NCI-H510A (cell line): ENCODE measurements at places on chromosomes 12 and 14.

- DNase-seq = no peak
These were observed 174.5 kb upstream of the RBM19 start for GRCh38 chr12:114140576-114140975.

GRCh38 chr12:6987956-6988553, 17.3 kb downstream of the EMG1 start:
- DNase-seq = no peak

DNA sequence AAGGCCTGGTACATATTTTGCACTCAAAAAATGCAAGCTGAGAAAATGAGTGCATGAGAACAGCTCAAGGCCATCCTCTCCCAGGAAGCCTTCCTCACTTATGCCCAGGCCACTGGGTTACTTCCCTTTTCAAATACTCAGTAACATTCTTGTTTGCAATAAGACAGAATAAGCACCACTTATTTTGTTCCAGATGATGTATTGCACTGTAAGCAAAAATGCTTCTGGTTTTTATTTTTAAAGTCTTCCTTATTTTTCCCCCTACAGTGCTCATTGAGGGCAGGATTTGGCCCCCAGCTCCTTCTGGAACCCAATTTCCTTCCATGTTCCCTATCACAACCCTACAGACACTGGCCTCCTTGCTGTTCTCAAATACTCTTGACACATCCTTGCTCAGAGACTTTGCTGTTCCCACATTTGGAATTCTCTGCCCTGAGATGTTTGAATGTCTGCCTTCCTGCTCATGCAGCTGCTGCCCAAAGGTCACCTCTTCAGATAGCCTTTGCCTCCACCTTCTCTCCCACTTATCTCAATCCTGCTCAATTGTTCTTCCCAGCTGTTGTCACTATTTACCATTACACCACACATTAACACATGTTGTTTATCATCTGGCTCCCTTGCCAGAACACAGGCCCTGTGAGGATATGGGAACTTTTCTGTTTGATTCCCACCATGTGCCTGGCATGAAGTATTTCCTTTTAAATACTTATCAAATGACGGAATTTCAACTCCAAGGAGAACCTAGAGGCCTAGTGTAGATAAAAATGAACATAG, 49.9 kb downstream of the IFNG start:
- no peak for DNase-seq

GRCh38 chr12:57149245-57149900, 2.0 kb upstream of the LRP1-AS start:
- no peak for DNase-seq

GRCh38 chr12:128918481-128919260, 65.4 kb downstream of the GLT1D1 start:
- no peak for DNase-seq

DNA sequence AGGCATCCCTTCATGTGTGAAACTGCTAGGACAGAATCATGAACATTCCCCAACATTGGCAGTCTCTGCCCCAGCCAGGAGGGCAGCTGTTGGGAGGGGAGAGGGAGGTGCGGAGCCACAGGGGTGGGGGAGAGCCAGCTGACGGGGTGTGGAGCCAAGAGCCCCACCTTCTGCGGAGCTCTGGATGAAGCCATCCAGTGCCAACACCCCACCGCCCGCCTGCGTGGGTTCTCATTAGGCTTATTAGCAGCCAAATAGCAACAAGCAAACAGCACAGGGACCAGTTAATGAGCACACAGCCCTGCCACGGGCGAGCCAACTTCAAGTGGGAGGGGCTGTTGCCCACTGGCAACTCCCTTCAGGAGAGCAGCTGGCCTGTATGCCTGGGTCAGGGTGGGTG, 12.1 kb downstream of the LTBP2 start:
- no peak for DNase-seq

DNA sequence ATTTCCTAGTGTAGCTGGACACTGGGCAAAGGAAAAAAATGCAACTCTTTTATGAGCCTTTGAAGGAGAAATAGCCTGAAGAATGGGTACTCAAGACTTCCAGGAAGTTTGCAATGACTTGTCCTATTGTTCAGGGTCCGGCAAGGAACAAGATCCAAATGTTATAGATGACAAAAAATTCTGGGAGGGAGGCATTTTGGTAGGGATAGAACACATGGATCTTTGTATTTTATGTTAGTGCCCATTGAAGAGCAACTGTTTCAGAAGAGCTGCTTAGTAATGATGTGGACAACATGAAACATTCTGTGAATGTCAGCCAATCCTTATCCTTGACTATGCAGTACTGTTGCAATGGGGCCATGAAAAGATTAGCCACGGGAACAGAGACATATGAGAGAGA, 138.0 kb downstream of the MGAT4C start:
- no peak for DNase-seq

- DNase-seq = no peak
These were observed 116.2 kb upstream of the TMEM260 start for GRCh38 chr14:56463271-56463890.

- DNase-seq = no peak
These were observed 7.9 kb downstream of the MIA2 start for GRCh38 chr14:39241637-39242036.

GRCh38 chr12:98439981-98440581, 75.3 kb upstream of the TMPO start:
- DNase-seq = no peak

- DNase-seq = no peak
These were observed 171.8 kb upstream of the KRR1 start for GRCh38 chr12:75683220-75683619.

GRCh38 chr12:63980211-63980610, 135.7 kb downstream of the SRGAP1 start:
- DNase-seq = no peak

DNA sequence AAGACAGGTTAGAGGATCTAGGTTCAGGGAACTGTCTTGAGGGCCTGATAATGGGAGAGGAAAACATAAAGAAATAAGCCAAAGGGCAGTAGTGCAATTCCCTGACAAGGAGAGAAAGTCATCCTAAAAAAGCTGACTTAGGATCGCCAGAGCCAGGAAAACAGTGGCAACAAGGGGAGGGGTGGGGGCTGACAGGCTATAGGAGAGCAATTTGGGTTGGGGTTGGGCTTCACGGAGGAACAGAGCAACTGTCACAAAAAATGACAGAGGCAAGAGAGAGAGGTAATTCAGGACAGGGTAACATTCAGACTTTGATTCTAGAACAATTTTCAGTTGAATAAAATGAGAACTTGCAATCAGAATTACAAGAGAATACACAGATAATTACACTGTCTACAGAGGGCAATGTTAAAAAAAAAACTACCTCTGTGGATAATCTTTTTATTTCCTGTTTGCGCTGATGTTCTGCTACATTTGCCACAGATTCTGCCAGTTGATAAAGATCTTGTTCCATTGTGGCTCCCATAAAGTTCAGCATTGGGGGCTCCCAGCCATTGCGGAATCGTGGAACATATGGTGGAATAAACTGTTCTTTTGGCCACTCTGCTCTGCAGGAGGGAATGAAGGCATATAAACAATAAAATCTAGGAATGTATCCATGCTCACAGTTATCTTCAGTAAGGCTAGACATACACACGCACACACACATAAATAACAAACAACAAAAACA, 138.6 kb downstream of the EPS8 start:
- DNase-seq = no peak

DNA sequence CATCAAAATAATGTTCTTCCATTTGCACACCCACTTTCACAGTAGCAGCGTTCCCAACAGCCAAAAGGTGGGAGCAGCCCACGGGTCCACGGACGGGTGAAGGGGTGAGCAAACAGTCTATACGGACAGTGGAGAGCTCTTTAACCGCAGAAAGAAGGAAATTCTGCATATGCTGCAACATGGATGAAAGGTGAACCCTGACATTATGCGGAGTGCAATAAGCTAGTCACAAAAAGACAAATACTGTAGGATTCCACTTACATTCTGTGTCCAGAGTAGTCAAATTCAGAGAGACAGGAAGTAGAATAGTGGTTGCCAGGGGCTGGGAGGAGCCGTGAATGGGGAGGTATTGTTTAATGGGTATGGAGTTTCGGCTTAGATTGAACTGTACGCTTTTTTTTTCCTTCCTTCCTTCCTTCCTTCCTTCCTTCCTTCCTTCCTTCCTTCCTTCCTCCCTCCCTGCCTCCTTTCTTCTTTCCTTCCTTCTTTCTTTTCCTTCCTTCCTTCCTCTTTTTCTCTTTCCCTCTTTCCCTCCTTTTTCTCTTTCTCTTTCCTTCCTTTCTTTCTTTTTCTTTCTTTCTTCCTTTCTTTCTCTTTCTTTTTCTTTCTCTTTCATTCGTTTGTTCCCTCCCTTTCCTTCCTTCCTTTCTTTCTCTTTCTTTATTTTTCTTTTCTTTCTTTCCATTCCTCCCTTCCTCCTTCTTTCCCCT, 15.8 kb upstream of the ANKRD9 start:
- no peak for DNase-seq

- DNase-seq = no peak
These were observed 458 bp downstream of the SSPN start for GRCh38 chr12:26195641-26196420.

DNA sequence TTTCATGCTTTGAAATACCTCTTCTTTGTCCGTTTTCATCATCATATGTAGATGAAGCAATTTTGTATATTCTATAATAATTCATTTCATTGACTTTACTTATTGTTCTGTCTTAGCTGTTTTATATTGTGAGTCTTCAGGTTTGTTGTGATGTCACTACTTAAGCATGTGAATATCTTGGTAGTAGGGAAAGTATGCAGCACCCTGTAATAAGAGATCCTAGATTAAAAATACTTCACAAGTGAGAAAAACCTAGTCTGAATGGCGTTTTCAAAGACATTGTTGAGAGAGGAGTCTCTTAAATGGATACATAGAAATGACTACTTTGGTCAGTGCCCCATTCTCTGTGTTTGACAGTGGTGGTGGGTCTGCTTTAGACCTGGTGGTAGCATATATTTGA, 61.4 kb downstream of the SLC16A7 start:
- DNase-seq = no peak

DNA sequence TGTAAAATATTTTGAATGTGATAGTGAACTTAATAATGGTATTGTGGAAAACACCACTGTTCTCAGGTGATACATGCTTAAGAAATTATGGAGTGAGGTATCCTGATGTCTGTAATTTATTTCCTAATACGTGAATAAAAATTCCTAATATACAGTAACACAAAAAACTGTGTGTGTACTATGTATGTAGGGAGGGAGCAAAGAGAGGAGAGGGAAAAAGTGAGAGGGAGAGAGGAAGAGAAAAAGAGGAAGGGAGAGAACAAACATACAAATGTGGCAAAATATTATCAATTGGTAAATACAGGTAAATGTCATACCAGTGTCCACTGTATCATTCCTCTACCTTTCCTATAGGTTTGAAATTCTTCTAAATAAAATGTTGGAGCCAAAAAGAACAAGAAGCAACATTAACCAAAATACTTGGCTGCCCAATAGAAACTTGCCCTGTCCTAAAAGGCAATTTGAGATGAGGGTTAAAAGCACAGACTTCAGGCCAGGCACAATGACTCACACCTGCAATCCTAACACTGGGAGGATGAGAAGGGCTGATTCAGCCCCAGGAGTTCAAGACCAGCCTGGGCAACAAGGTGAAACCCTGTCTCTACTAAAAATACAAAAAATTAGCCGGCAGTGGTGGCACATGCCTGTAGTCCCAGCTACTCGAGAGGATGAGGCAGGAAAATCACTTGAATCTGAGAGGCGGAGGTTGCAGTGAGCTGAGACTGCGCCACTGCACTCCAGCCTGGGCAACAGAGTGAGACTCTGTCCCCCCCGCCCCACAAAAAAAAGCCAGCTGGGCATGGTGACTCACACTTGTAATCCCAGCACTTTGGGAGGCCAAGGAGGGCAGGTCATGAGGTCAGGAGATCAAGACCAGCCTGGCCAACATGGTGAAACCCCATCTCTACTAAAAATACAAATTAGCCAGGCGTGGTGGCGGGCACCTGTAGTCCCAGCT, 14.5 kb downstream of the R3HDM2 start:
- DNase-seq = no peak

- no peak for DNase-seq
These were observed 48.9 kb upstream of the DLK1 start for GRCh38 chr14:100677554-100678468.

DNA sequence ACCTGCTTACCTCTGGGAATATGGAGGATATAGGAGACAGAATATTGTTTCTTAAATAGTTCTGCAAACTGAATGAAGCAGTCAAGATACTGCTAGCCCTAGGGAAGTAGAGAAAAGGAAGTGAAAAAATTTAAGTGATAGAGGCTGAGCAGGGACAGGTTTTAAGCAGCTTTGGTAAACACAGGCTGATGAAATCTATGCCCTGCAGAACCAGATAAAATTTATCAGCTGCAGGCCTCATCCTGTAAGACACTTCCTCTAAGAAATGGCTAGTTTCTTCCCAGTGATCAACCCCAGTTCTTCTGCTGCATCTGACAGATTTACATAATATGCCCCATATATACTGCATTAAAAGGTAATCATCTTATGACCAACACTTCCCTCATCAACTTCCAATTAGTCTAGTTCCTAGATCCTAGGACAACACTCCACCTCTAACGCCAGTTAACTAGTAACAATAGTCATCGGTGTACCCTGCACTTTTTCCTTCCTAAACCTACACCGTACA, 1.3 kb upstream of the ESYT1 start:
- no peak for DNase-seq

DNA sequence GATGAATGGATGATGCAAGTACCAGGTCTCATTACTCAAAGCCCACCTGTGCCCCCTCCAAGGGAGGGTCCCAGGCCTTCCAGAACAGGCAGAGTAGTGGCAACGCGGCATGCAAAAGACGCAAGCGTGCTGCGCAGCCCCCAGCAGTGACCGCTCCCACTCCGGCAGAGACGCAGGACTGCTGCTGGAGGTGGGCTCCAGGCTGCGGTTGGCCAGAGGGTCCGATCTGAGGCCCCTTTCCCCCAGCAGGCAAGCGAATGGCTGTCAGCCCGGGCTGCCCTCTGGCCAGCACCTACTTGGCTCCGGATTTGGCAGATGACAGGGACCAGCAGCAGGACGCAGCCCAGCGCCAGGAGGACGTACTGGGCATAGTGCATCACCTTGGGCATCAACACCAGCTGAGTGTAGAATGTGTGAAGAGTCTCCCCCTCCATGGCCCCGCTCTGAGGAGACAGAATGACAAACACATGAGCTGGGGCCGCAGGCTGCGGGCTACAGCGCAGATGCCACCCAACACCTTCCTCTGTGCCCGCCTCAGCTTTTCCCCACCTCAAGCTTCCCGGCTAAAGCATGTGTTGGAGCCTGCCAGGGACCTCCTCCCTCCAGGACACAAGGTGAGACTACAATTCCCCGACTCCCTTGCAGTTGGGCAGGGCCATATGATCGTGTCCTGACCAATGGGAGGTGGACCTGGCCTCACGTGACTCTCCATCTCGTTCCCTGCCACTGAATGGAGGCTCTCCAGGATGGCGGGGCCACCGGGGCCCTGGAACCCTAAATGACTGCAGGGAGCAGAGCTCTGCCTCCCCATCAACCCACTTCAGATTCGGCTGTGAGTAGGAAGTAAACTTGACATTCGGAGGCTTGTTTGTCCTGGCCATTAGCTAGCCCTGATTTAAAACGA, 77.4 kb downstream of the SCARB1 start:
- peak; percentile 90 for DNase-seq

GRCh38 chr12:131852551-131853299, 24.5 kb downstream of the MMP17 start:
- DNase-seq = no peak

- no peak for DNase-seq
These were observed 160.1 kb downstream of the SRGAP1 start for GRCh38 chr12:64004641-64005040.

GRCh38 chr12:122392411-122392810, 30.1 kb downstream of the CLIP1 start:
- no peak for DNase-seq
